ENCODE measurements at places on chromosomes 4 and X. TPM values are rescaled to one million over a fixed set of nuclear protein-coding genes. Genes with fewer than 3 reads are reported as not detected.

GRCh38 chr4:27684610-27685011, 824.0 kb downstream of the STIM2 start:
- peak; percentile 42 for DNase-seq

DNA sequence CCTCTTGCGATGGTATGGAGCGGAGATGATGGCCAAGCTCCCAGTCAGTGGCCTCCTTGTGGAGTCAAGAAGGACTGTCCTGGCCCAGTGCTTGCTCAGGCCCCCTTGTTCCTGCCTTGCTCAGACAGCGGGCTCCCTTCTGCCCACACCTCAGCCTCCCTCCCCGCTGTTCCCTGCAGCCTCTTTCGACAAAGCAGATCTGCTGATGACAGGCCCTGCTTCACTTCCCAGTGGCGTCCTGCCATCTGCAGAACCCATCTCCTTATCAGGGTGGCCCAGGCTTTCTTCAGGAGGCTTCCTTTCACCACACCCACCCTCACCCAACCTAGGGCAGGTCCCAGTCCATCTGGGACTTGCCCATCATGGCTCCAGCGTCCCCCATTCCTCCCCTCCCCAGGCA, 80.0 kb downstream of the CLDN34 start:
- DNase-seq, result no peak

DNA sequence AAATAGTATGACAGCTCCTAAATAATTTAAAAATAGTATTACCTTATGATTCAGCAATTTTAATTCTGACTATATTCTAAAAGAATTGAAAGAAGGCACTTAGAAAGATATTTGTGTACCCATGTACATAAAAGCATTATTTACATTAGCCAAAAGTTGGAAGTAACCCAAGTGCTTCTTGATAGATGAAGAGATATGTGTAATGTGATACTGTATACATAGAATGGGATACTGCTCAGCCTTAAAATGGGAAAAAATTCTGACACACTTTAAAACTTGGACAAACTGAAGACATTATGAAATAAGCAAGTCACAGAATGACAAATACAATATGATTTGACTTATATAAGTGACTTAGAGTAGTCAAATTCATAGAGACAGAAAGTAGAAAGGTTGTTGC, 112.2 kb downstream of the IDS start:
- DNase-seq, result no peak

DNA sequence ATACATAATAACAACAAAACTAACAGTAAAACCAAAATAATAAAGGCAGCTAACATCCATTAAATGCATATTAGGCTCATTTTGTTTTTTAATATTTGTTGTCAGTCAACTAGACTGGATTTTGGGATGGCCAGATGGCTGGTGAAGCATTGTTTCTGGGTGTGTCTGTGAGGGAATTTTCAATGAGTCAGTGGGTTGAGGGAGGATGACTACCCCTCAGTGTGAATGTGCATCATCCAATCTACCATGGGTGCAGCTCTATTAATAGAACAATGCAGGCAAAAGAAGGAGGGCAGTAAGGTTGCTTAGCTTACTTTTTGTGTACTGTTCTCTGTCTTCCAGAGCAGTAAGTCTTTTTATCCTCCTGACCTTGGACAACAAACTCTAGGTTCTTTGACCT, 484.2 kb upstream of the HS3ST1 start:
- DNase-seq, result no peak

- DNase-seq, result peak; percentile 60
Measured at GRCh38 chr4:26061248-26061986, 147.4 kb downstream of the SMIM20 start.

- DNase-seq, result no peak
Measured at GRCh38 chr4:154939851-154940250, 158.8 kb downstream of the RBM46 start.

- DNase-seq, result no peak
Measured at GRCh38 chr4:156517546-156517945, 454.1 kb downstream of the PDGFC start.

- DNase-seq, result no peak
Measured at GRCh38 chr4:98352396-98352795, 91.2 kb downstream of the RAP1GDS1 start.

GRCh38 chrX:47836164-47837072, at the start of gene ZNF81:
Gene ZNF81, plus strand, starts transcription at chrX:47836902. Its CDS starts 9,366 bp downstream, at chrX:47846268.
- DNase-seq, result peak; percentile 96

DNA sequence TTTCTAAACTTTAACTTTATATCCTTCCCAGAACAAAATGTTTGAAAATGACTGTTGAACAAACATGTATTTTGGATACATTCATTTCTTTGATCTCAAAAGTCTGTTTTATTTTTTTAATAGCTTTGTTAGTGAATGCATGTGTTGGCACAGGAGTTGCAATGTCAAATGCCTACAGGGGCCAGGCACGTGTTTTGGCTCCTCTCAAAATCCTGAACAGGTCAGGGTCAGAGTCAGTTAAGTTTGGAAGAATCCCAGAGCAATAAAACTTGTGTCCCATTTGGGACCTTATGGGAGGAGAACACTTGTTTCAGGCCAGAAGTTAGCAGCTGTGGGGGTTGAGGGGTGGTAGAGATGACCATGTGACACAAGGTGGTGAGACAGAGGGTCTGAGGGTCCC, 29.0 kb upstream of the CCDC110 start:
- DNase-seq, result no peak

- no peak for DNase-seq
Measured at GRCh38 chrX:30296408-30297254, 12.6 kb downstream of the NR0B1 start.

- no peak for DNase-seq
Measured at GRCh38 chr4:147780137-147780777, 48.4 kb downstream of the ARHGAP10 start.

DNA sequence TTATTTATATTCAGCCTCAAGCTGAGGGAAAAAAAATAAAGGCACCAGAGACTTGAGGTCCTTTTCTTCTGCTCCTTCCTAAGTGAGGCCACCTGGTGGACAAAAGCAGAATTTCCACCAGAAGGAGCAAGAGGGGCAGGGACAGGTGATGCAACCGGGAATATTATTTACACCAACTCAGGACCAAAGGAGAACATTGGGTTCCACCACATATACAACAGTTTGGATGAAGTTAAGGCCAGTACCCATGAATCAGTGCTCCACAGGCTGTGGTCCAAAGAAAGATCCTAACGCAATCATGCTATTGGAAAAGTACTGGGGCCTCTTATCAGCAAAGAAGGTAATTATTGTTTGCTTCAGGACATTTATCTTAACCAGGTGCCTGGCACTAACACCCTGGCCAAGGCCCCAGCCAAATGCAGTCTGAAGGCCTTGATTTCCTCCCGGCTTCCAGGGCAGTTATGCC, 57.4 kb downstream of the TSC22D3 start:
- peak; percentile 78 for DNase-seq

- no peak for DNase-seq
Measured at GRCh38 chrX:71184803-71185495, 38.1 kb upstream of the GJB1 start.

GRCh38 chr4:6109842-6110560, 90.3 kb downstream of the JAKMIP1 start:
- no peak for DNase-seq

GRCh38 chrX:44012484-44013096, 39.4 kb upstream of the NDP start:
- peak; percentile 41 for DNase-seq

GRCh38 chr4:95045429-95045828, 287.7 kb downstream of the BMPR1B start:
- no peak for DNase-seq

- DNase-seq, result no peak
Measured at GRCh38 chrX:43688586-43688985, 32.5 kb downstream of the MAOA start.

- no peak for DNase-seq
Measured at GRCh38 chrX:134172588-134173259, 64.3 kb upstream of the CCDC160 start.

DNA sequence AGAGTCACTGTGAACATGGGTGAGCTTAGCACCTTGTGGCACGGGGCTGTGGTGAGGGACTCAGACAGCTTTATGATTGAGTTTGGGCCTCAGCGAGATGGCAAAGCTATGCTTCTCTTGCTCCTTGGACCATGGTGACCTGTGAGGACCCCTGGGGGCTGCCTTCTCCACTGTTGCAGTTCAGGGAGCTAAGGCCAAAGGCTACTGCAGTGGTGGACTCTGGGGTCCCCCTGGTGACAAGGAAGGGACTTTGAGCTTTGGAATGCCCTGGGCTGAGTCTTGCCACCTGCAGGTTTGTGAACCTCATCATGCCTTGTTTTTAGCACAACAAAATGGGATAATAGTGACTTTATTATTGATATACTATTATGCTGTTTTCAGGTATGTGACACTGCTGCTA, 36.5 kb downstream of the TBL1X start:
- no peak for DNase-seq

Gene TBX22
- polyA plus RNA-seq, result not detected

Gene STAP1
- not detected for polyA plus RNA-seq

Gene AMOT
- 4.7 TPM for polyA plus RNA-seq

Gene SLC10A6
- not detected for polyA plus RNA-seq

Gene FGFRL1
- 87.3 TPM for polyA plus RNA-seq

Gene DYNLT3
- 8.9 TPM for polyA plus RNA-seq

Gene OTUD5
- 48.3 TPM for polyA plus RNA-seq

Gene BANK1
- 0.51 TPM for polyA plus RNA-seq
